ENCODE measurements at places on chromosomes 7 and 10.

GRCh38 chr10:30831426-30831825, 200.2 kb downstream of the ZNF438 start:
- DNase-seq: no peak

DNA sequence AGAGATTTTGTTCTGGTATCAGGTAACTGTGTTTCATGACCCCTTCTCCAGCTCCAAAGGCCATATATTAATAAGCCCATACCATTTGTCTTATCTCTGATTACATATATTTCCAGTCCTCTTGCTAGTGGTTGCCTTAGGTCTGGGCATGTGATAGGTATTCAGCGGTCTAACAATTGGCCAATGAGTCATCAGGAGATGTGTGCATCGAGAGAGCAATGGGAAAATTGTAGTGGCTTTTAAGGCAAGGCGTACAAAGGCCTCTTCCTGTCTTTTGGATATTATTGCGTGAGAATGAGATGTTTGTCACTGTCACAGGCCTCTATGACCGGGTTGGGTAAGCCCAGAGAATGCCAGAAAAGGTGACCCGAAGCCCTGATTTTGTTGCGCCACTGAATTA, 38.6 kb upstream of the SFRP5 start:
- DNase-seq: no peak

- DNase-seq: no peak
Observed at GRCh38 chr7:32147546-32148268, 77.5 kb upstream of the PDE1C start.

GRCh38 chr7:121045090-121045489, 56.6 kb downstream of the CPED1 start:
- DNase-seq: no peak

DNA sequence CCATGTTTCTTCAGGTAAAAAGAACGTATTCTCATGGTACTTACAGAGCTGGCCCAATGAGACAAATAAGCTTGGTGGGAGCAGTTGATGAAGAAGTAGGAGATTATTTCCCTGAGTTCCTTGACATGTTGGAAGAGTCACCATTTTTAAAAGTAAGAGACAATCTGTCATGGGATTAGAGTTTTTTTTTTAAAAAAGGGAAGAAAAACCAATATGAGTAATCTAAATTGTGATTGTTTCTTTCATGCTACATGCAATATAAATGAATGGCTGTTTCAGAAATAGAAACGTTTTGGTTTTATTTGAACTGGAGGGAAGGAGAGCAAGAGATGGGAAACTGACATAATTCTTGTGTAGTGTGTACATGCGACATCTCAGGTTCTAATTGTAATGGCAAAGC, 32.8 kb downstream of the TMEM60 start:
- no peak for DNase-seq

DNA sequence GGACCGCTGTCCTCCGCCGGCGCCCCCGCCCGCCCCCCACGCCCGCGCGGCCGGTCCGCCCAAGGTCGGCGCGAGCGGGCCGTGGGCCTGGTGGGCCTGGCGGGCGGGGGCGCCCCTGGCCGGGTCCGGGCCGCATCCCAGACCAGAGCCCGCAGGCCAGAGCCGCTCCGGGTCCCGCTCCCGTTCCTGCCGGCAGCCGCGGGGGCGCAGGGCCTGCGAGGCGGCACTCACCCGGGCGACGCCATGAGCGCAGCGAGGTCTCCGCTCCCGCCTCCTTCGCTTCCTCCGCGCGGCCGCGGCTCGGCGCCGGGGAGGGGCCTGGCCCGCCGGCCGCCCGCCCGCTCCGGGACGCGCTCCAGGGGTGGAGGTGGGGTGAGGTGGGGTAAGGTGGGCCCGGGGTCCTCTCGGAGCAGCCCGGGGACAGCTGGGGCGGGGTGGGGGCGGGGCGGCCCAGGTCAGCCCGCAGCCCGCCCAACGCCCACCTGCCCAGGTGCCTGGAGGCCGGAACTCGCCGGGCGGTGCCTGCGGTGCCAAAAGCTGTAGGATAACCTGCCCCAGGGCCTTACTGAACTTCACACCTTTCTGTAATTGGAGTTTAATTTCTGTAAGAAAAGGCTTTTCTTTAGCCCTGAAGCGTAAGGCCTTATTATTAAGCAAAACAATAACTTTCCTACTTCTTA, at the start of gene URGCP:
Gene URGCP, minus strand, starts transcription at position 266 of the 680 bp plus-strand sequence. Its CDS starts 21 bp downstream, at position 245.
- DNase-seq: peak; percentile 94

- DNase-seq: no peak
Observed at GRCh38 chr7:148625342-148625741, 34.8 kb downstream of the C7orf33 start.

GRCh38 chr7:102079140-102080018, 207.3 kb upstream of the SH2B2 start:
- DNase-seq: no peak

DNA sequence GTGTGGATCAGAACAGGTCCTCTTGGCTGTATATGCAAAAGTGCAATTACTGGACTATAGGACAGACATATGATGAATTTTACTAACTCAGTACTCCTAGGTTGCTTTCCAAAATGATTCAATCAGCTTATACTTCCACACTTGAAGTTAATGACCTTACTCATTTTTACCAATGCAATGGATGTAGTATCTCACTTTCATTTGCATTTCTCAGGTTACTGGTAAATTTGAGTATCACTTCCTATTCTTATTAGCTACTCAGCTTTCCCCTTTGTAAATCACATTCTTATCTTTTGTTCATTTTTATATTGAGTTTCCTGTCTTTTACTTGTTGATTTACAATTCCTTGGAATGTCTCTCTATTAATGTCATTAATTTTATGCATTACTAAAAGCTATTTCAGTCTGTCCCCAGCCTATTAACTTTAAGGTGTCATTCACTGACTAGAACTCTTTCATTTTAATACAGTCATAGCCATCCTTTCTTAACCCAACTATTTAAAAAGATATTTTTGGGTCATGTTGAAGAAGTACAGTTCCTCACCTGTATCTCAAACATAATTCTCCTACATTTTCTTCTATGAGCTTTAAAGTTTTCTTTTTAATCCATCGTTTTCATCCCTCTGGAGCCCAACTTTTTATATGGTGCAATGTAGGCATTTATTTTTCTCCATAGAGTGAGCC, 88.6 kb downstream of the VIM start:
- peak; percentile 3 for DNase-seq

DNA sequence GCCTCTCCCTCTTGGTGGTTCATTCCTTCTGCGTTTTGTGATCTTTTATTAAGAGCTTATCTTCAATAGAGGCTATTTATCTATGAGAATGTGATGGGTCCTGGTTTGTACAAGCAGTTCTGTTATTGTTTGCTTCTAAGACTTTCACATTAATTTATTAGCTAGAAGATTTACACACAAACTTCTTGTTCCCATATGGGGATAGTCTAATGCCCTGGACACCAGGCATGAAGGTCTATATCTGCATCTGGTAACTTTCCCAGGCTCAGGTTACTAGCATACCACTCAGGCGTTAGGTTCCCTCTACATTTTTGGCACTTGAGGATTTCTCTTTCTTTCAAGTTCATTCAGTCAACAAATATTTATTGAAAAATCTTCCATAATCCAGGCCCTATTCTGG, 7.7 kb downstream of the XPNPEP1 start:
- no peak for DNase-seq

GRCh38 chr10:94902570-94902969, 35.9 kb upstream of the CYP2C9 start:
- DNase-seq: no peak

DNA sequence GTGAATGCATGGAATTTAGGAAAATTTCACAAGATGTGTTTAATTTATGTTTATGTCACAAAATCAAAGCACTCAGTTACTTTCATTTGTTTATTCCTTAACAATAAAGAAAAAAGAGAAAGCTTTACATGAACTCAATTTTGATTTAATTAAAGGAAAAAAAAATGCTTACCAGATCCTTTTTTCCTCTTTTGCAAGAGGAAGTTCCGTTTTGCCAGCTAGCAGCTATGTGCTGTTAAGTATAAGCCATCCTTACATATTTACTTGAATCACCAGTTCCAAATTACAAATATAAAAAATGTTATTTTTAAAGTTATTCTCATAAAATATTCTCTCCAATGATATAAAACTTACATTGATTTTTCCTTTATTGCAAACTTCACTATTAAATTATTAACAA, 12.7 kb downstream of the MRC1 start:
- DNase-seq: no peak

- DNase-seq: no peak
Observed at GRCh38 chr7:12722636-12723605, 35.5 kb downstream of the ARL4A start.

DNA sequence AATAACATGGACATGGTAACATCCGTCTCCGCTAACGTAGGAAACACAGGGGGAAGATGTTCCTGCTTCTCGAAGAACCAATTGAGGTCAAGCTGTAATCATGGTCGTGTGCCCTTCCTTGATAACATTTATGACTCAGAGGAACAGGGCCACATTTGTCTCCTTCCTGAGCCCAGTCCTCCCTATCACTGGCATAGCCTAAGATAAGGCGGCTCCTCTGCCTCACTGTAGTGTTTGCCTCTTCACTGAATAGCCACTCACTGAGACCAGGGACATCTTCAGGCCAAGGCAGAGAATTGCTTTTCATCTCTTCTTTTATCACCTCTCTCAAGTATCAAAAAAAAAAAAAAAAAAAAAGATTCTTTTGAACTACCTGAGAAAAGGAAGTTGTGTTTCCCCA, 5.4 kb upstream of the GRM8 start:
- DNase-seq: no peak

- DNase-seq: no peak
Observed at GRCh38 chr7:19814776-19815175, 41.4 kb upstream of the TMEM196 start.

DNA sequence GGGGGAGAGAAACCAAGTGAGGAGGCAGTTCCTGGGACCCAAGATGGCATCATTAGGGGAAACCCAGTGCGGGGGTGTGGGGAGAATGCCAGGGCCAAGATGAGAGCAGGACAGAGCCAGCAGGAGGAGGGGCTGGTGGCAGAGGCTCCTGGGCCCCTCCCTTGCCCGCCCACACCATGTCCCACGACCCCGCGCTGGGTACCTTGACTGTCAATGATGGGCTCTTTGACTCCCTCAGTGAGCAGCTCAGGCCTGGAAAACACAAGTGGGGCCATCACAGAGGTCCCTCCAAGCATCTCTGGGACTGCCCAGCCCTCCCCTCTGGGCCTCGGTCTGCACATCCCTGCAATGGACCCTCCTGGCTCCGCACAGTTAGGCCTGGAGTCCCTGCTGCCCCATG, 75.4 kb downstream of the RABGEF1 start:
- no peak for DNase-seq

GRCh38 chr7:144438759-144439158, 35.3 kb upstream of the NOBOX start:
- DNase-seq: no peak

- DNase-seq: no peak
Observed at GRCh38 chr10:27450225-27450624, 53.9 kb upstream of the RAB18 start.

DNA sequence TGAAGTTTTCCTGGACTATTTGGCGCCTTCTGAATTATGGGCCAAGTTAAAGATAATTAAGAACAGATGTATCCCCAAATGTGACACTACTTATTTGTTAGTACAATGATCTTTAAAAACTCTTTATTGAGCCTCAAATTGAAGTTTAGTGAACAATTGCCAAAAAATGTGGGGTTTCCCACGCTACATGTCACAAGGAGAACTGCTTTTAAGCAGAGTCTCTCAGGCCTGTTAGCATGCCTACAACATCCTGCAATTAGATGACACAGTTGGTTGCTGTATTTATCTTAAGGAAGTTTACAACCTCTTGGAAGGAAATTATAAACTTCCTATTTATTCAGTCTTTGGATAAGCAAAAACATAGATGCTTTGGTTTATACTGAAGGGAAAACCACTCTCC, 733.0 kb downstream of the TNS3 start:
- DNase-seq: no peak

GRCh38 chr7:999941-1000935, 17.3 kb downstream of the CYP2W1 start:
- no peak for DNase-seq

- DNase-seq: no peak
Observed at GRCh38 chr10:75014516-75015230, 96.8 kb upstream of the SAMD8 start.

DNA sequence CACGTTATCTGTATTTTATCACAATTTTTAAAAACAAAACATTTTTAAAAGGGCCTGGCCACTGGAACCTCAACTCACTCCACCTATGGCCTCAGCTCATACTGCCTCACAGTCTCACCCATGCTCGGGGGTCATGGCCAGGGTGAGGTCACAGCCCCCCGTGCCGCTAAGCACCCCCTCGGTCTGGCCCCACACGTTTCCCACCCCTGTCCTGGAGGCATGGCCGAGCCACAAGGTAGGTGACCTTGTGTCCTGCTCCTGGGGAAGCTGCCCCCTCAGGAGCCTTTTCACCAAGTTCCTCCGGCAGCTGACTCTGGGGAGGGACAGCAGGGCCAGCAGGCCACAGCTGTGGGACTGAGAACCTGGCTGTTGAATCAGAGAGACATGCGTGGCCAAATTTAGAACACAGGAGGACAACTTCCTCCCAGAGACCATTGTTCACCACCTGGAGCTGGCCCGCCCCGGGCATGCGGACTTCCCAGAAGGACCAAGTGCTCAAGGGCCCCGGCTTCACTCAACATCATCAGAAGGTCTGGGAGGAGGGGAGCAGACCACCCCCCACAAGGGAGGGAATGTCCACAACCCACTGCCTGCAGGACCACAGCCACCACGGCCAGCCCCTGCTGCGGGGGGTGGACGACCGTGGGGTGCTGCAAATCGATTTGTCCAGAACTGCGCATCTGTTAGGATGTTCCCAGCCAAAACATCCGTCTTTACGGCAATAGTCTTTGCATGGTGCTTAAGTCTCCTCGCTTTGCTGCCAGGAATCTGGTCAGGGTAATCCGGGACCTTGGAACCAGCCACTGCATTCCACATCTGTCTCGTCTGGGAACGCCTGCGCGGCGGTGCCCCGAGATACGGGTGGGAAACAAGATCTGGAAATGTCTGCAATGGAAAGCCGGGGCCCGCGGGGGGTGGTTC, 48.6 kb upstream of the PDGFA start:
- no peak for DNase-seq

- no peak for DNase-seq
Observed at GRCh38 chr10:88582411-88582805, 710 bp downstream of the RNLS start.

DNA sequence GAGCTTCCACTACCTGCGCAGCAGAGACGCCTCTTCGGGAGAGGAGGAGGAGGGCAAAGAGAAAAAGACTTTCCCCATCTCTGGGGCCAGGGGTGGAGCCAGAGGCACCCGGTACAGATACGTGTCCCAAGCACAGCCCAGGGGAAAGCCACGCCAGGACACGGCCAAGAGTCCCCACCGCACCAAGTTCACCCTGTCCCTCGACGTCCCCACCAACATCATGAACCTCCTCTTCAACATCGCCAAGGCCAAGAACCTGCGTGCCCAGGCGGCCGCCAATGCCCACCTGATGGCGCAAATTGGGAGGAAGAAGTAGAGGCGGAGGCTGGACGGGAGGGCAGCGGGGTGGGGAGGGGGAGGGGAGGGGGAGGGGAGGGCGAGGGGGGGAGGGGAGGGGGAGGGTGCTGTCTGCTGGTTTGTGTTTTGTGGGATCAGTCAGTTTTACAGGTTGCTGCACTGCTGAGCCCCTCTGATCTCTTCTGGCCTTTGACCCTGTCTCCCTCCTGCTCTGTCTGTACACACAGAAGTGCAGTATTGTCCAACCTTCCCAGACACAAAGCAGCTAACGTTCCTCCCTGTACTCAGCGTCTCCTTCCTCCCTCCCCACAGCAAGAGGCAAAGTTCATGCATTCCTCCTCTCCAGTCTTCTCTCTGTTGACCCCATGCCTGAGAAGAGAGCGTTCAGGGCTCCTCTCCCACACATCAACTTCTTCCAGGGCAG, 9.3 kb downstream of the UCN3 start:
- no peak for DNase-seq

- no peak for DNase-seq
Observed at GRCh38 chr10:21626457-21627161, 92.6 kb downstream of the MLLT10 start.

Measured in GM20000 (cell line).